ENCODE measurements at places on chromosomes 12 and 14. TPM values are rescaled to one million over a fixed set of nuclear protein-coding genes. Genes with fewer than 3 reads are reported as not detected.

Gene ESR2
- not detected for total RNA-seq

Gene LBHD2
- total RNA-seq: not detected

Gene ARHGAP9
- 4.6 TPM for total RNA-seq

Gene PRH1
- 3.2 TPM for total RNA-seq

Gene SOAT2
- total RNA-seq: not detected

Gene KLHL28
- 13.2 TPM for total RNA-seq

Gene NOC4L
- total RNA-seq: 7.9 TPM

Gene KRT77
- not detected for total RNA-seq

Gene PLEKHH1
- total RNA-seq: 2.2 TPM

Gene OR6C2
- total RNA-seq: not detected

Gene CCDC175
- not detected for total RNA-seq

Gene KRT3
- not detected for total RNA-seq

All from psoas muscle (tissue), 8 donors.